ENCODE measurements at places on chromosomes 3 and 15.

DNA sequence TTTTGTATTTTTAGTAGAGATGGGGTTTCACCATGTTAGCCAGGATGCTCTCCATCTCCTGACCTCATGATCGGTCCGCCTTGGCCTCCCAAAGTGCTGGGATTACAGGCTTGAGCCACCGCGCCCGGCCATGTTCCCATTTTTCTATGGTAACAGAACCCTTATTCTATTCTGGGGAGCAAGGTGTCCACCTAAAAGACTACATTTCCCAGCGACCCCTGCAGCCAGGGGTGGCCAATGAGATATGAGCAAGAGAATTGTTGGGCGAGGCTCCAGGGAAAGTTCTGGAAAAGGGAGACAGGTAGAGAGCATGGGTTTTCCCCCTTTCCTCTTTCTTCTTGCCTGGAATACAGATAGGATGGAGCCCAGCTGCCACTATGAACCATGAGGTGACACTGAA is 96.9 kb downstream of the LINGO1 start:
- no peak for DNase-seq

DNA sequence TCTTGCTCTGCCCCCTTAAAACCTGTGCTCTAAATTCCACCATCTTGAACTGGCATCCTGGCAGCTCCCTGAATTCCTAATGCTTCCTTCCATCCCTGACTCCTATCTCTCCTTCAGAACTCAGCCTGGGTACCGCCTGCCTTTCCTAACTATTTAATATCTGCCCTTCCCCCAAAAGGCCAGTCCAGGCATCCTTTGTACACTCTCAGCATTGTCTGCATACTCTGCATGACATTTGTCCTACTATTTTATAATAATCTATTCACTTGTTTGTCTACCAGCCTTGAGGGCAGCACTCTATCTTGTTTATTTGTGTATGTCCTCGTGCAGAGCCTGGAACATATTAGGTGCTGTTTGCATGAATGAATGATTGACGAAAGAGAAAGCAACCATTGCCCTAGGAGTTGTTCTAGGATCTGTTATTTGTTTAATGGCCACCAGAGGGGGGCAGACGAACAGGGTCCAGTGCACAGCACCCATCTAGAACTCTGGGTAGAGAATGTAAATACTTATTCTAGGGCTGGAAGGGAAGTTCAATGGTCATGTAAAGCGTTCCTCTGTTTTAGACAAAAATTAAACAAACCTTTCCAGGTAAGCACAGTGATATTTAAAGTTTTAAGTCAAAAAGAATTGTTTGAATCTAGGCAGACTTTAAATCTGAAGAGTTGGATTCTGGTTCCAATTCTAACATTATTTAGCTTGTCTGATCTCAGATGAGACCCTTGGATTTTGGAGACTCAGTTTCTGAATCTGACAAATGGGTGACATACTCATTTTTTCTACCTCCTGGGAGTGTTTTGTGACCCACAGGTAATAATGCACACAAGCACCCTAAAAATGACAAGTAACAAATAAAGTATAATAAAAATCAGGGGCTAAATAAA is 125.8 kb upstream of the GALNT15 start:
- no peak for DNase-seq

GRCh38 chr3:104582092-104582491 is 784.6 kb upstream of the ALCAM start:
- no peak for DNase-seq

- no peak for DNase-seq
These were observed 32.2 kb downstream of the ADCY5 start for GRCh38 chr3:123416647-123417046.

- no peak for DNase-seq
These were observed 30.2 kb upstream of the MORF4L1 start for GRCh38 chr15:78842519-78842918.

GRCh38 chr15:64667736-64668161 is 107.6 kb downstream of the RBPMS2 start:
- DNase-seq, result no peak
